ENCODE measurements at places on chromosomes 2 and 18.

DNA sequence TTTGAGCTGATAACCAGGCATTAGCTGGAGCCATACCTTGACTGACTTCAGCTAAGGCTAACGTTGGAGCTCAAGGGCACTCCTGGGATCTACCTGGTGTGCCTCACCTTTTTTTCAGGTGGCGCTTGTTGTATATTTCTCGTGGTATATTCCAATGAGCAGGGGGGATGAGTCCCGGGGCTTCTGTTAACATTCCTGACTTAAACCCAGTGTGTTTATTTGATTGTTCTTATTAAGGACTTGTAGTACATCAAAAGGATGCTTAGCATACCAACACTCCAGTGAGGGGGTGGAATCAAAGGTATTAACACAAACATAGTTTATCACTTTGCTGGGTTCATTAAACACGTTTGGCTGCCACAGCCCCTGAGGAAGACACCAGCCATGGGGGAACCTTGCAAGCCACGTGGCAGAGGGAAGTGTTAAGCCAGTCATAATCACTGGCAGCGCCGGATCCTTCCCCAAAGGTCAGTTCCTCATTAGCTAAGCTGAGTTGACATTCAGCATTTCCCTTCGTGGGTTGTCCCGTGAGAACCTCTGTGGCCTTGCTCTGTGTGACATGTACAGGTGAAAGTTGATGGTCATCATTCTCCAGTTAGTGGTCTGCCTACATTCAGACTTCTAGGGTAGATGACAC lies 119.5 kb upstream of the MCFD2 start:
- no peak for DNase-seq

DNA sequence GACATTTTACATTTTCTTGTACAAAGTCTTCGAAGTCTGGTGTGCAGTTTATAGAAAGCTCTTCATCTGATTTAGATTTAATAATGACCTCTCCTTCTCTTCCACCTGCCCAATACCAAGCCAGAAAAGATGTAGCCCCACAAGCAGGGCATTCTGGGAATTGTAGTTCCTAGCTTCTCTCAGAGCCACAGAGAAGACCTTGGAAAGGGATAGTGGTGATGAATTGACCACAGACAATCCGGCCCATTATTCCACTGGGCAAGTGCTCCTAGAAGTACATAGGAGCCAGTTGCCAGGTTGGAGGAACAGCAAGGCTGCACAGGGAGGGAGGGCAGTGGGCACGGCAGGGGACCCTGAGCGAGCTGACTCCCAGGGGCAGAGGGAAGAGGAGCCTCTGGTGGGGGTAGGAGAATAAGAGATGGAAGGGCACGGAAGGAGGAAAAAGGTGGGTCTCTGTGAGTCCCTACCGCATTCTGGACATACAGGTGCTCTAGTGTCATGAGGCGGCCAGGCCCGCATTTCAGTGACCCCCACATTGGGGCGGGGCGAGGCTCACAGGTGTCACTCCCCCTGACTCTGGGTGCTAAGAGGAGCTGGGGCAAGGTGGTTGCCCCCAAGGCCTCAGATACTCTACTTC lies 152.5 kb upstream of the HAAO start:
- DNase-seq: no peak

DNA sequence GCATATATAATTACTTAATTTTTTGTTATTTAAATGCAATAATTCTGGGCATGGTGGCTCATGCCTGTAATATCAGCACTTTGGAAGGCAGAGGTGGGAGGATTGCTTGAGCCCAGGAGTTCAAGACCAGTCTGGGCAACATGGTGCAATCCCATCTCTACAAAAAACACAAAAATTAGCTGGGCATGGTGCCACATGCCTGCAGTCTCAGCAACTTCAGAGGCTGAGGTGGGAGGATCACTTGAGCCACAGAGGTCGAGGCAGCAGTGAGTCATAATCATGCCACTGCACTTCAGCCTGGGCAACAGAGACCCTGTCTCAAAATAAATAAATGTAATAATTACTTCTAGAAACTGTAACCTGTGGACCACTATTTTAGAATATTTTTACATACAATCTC lies 21.5 kb upstream of the TMEM87B start:
- DNase-seq: no peak

- DNase-seq: no peak
Measured at GRCh38 chr2:61995065-61995464, 89.6 kb downstream of the COMMD1 start.

GRCh38 chr2:96952016-96952750 lies 34.2 kb downstream of the FAM178B start:
- DNase-seq: no peak

- no peak for DNase-seq
Measured at GRCh38 chr2:127104166-127104660, 2.7 kb downstream of the BIN1 start.

DNA sequence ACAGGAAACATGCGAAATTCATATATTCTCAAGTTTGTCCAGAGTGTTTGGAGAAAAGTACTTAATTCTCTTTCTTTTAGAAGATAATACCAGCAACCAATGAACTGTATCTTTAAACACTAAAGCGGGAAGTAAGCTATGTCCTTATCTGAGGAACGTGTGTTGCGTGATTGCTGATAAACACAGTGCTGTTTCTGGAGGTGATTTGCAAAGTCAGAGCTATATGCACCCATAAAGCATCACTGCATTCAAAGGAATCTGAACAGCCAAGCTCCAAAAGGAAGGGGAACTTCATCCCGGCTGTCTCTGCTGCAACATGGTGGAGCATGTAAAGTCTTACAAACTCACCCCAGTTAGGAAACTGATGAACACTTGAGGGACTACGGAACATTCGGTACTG lies 271.7 kb upstream of the FN1 start:
- no peak for DNase-seq
